Fibroblast of mammary gland (primary cell): ENCODE measurements at places on chromosomes 16 and 17.
A peak's percentile ranks its signal among the peaks of the same experiment; 100 is the strongest.

- DNase-seq, result no peak
Measured at GRCh38 chr16:53654946-53655345, 48.7 kb downstream of the RPGRIP1L start.

- DNase-seq, result no peak
Measured at GRCh38 chr17:10668775-10669174, 11.7 kb upstream of the MYH3 start.

DNA sequence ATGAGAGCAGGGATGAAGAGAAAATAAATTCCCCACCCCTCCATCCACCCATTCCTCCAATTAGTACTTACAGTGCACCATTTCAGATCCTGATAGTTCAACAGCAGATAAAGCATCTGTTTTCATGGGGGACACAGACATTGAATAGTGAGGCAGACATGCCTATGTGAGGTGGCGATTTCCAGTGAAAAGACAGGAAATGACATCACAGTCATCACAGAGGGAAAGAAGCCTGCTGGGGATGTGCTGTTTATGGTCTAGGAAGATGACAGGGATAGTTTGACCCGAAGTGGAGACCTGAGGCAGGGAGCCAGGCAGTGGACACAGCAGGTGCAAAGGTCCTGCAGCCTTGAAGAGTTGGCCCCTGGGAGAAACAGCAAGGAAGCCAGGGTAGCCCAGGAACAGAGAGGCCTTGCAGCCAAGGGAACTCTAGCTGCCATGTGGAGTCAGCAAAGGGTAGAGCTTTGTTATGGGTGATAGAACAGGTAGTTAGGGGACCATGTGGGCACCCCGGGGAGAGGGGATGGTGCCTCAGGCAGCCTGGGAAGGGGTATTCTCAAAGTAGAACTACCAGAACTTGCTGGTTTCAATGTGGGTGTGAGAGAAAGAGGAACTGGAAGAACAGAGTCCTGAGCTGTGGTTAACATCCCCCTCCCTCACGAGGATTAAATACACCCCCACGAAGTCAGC is 256.6 kb downstream of the CPPED1 start:
- no peak for DNase-seq

DNA sequence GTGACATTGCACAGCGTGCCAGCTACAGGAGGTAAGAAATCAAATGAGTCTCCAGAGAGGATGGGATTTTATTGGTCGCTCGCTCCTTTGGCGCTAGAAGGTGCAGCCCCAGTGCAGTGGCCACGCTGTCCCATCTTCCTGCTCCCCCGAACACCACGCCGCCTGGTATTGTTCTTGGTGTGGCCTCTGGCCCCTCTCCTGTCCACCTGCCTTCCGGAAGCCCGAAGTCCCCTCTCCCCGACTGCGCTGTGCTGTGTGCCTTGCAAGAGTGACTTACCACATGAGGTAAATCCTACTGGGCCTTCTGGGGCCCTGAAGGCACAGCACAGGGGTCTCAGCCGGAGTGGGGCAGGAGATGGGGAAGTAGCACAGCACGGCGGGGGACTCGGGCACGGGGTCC is 58.2 kb downstream of the MARCHF10 start:
- no peak for DNase-seq

GRCh38 chr17:41177727-41178271 is at the start of gene KRTAP4-2:
Gene KRTAP4-2 (minus strand): TSS chr17:41178221. CDS start chr17:41178164, 57 bp downstream.
- DNase-seq, result no peak

DNA sequence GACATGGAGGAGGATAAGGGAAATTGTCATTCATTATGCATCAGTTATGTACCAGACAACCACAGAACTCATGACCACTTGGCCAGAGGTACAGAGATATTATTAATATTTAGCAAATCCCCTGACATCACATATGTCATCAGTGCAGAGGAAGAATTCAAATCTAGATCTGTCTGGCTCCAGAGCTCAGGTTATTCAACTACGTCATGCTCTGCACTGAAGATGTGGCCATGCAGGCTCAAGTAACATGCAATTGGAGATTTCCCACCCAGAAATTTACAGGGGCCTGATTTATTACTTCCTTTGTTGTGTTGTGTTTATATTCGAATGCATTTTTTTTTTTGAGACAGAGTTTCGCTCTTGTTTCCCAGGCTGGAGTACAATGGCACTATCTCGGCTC is 224.3 kb downstream of the HS3ST4 start:
- DNase-seq, result no peak

GRCh38 chr16:22705799-22706198 is 108.2 kb upstream of the HS3ST2 start:
- no peak for DNase-seq

GRCh38 chr16:87052506-87052905 is 264.7 kb downstream of the C16orf95 start:
- DNase-seq, result no peak

DNA sequence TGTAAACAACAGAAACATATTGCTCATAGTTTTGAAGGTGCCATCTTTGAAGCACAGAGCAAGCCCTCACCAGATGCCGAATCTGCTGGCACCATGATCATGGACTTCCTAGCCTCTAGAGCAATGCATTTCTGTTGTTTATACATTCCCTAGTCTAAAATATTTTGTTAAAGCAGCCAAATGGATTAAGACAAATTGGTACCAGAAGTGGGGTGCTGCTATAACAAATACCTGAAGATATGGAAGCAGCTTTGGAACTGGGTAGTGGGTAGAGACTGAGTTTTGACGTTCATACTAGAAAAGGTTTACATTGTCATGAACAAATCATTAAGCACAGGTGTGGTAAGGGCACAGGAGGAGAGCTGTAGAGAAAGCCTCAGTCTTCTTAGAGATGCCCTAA is 13.6 kb downstream of the SGF29 start:
- DNase-seq, result no peak

- DNase-seq, result no peak
Measured at GRCh38 chr16:8721336-8722024, 47.1 kb downstream of the ABAT start.

DNA sequence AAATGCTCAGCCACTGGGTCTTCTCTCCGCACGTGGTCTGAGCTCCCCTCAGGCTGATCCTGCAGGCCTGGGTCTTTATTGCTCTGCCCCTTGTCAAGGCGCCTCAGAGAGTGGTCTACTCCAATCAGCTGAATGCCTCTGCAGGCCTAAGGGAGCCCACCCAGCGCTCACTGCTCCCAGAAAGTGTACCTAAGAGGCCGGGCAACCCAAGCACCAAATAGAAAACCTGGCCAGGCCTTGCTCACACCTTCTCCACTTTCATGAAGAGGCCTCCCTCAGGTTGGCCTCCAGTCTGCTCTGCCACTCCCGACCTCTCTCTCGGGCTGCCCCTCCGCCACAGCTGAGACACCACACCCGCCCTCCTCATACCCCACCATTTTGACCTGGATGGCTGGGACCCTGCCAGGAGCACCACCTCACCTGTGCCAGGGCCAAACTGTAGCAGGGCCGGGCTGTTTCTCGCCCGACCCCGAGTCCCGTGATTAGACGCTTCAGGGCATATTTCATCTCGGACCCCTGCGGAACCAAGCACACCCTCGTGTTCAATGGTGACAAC is 665 bp downstream of the MYBBP1A start:
- no peak for DNase-seq

GRCh38 chr17:27586203-27586721 is 44.7 kb upstream of the LGALS9 start:
- peak; percentile 56 for DNase-seq

GRCh38 chr16:30692396-30693064 is 6.4 kb upstream of the SRCAP start:
- DNase-seq, result no peak

DNA sequence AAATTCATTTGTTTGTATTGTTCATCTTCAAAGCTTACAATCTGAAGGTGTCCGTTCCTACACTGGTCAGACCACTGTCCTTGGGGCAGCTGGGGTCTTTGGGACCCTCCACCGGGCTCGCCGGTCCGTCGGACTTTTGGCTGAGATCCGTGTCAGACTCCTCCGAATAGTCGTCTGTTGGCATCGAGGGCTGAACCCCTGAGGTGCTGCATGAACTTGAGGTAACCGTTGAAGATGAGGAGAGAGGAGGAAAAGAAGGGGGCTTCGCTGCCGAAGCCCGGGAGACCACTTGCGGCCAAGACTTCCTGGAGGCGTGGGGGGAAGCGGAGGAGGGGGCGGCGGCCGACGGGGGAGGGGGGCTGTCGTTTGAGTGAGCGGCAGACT is 260.8 kb downstream of the ZFHX3 start:
- no peak for DNase-seq

- DNase-seq, result no peak
Measured at GRCh38 chr17:42617956-42618431, 8.5 kb downstream of the TUBG1 start.

GRCh38 chr17:2233441-2233947 is 70.1 kb downstream of the SMG6 start:
- DNase-seq, result peak; percentile 97

- no peak for DNase-seq
Measured at GRCh38 chr17:74928786-74929185, 4.7 kb downstream of the OTOP2 start.

- DNase-seq, result no peak
Measured at GRCh38 chr16:77912617-77913016, 109.7 kb upstream of the CLEC3A start.

- peak; percentile 73 for DNase-seq
Measured at GRCh38 chr17:81553018-81553615, 964 bp upstream of the FAAP100 start.

DNA sequence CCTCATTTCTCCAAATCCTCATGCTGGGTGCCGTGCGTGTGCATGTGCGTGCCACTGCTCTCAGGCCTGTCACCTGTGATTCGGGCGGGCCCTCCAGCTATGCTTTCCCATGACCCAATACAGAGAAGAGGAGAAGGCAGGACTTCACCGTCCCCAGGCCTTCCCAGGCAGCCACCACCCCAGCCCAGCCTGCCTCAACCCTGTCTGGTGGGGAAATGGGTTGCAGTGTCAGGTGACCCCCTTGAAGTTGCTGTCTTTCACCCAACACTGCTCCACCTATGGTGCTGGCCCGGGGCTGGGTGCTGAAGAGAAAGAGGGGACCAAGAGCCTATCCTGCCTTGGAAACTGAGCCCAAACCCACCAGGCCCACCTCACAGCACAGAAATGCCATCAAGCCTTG is 94.7 kb downstream of the GOSR1 start:
- no peak for DNase-seq

DNA sequence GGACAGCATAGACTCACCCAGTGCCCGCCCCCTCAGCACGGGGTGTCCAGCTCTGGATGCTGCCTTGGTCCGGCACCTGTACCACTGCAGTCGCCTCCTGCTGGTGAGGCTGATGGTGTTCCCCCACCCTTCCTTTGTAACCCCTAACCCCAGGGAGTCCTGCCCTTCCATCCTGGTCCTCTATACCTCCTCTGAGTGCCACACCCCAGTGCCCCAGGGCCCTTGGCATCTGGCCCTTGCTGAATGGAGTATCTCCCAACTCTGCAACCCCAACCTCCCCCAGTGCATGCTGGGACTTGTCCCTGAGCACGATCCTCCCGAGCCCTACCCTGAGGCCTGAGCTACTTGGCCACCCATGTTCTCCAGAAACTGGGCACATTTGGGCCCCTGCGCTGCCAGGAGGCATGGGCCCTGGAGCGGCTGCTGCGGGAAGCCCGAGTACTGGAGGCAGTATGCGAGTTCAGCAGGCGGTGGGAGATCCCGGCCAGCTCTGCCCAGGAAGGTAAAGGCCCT is 15.8 kb downstream of the RIPOR1 start:
- DNase-seq, result no peak

GRCh38 chr16:138049-138417 is 440 bp downstream of the NPRL3 start:
- no peak for DNase-seq

GRCh38 chr16:11207646-11208045 is 48.4 kb downstream of the SOCS1 start:
- no peak for DNase-seq

- DNase-seq, result peak; percentile 19
Measured at GRCh38 chr17:73765824-73766563, 121.7 kb upstream of the SDK2 start.

GRCh38 chr17:41489531-41489930 is at the start of gene KRT36:
Gene KRT36 (minus strand): TSS chr17:41489910. CDS start chr17:41489864, 46 bp downstream.
- DNase-seq, result no peak

DNA sequence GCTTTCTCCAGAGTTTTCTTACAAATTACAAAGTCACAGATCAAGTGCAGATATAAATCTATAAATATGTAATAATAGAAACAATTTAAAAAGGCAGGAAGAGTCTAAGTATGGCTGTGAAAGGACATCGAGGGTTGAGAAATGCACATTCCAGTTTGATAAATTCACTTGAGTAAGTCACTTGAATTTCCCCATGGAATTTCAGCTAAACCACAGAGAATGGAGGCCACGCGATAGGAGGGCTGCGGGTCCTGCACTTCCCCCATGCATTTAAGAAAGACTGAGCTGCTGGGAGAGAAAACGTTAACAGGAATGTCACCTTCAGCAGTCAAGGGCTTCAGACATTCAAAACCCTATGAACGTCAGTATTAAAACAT is 6.1 kb upstream of the MXRA7 start:
- peak; percentile 91 for DNase-seq

DNA sequence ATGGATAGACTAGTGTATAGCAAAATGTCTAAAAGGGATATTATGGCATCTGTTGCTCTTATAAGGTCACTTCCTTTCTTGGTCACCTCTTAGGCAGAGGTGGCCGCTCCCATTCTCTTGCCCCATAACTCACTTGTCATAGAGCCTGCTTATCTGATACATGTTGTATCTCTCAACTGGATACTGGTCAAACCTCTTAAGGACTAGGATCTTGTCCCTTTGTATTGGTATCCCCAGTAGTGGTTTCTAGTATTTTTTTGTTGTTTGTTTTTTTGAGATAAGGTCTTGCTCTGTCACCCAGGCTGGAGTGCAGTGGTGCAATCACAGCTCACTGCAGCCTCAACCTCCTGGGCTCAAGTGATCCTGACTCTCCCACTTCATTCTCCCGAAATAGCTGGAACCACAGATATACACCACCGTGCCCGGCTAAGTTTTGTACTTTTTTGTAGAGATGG is 27.0 kb downstream of the ZSWIM7 start:
- no peak for DNase-seq

DNA sequence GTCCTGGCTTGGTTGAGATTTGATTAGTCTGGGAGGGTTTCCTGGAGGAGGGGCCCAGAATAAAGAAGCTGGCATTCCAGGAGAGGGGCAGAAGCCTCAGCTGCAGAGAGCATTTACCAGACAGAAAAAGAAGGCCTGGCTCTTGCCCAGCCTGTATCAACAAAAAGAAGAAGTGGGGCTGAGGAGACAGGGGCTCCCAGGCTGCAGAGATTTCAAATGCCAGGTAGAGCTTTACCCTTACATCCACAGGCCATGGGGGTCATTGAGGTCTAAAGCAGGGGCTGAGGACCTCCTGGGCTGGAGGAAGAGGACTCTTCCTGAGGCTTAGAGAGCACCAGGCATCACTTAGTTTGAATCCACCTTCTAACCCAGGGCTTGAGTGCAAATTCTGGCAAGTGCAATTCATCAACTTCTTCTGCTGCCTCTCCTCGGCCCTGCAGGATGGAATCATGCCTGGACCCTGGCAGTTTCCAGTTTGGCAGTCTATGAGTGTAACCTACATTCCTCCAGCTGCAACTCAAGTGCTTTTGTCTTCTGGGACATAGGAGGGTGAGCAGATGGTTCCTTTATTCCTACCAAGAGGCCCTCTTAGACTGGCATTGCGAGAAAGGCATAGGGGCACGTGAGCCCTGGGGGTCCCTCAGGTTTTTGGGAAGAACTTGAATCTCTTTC is 15.3 kb downstream of the CA7 start:
- no peak for DNase-seq
